CD4-positive, alpha-beta T cell treated with Interleukin-6 for 4 hours (primary cell): ENCODE measurements at places on chromosomes 7 and 10.

GRCh38 chr10:106609470-106610266 is 554.8 kb downstream of the SORCS1 start:
- no peak for DNase-seq

GRCh38 chr10:84424731-84425167 is 96.4 kb downstream of the CCSER2 start:
- peak; percentile 30 for DNase-seq

GRCh38 chr7:123719197-123719721 is 29.5 kb downstream of the WASL start:
- no peak for DNase-seq

GRCh38 chr10:128928231-128928836 is 538.7 kb upstream of the MGMT start:
- DNase-seq = no peak

GRCh38 chr7:135843214-135843613 is 94.6 kb upstream of the FAM180A start:
- no peak for DNase-seq

- no peak for DNase-seq
These were observed 77.8 kb downstream of the SHH start for GRCh38 chr7:155734445-155734809.

- no peak for DNase-seq
These were observed 514.7 kb downstream of the GRID1 start for GRCh38 chr10:85851934-85852333.

- DNase-seq = no peak
These were observed 29.0 kb downstream of the PRPF18 start for GRCh38 chr10:13615650-13616300.

GRCh38 chr7:69358163-69358821 is 240.0 kb upstream of the AUTS2 start:
- DNase-seq = no peak

GRCh38 chr7:158357898-158358821 is 229.5 kb downstream of the PTPRN2 start:
- no peak for DNase-seq

DNA sequence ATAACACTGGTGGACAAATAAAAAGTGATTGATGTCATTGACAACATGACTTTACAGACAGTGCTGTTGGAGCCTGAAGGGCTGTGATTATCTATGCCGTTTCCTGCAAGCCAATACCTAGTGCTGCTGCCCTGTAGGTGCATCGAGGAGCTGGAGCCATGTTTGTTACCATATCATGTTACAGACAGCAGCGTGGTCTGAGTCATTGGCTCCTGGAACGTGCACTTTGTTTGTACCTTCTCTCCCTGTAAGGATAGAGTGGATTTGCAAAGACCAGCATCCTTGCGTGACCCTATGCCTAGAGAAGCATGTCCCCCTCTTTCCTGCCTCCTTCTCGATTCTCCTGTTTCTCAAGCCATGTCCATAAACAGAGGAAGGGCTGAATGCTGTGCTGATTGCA is 597.2 kb downstream of the TYW1 start:
- no peak for DNase-seq

DNA sequence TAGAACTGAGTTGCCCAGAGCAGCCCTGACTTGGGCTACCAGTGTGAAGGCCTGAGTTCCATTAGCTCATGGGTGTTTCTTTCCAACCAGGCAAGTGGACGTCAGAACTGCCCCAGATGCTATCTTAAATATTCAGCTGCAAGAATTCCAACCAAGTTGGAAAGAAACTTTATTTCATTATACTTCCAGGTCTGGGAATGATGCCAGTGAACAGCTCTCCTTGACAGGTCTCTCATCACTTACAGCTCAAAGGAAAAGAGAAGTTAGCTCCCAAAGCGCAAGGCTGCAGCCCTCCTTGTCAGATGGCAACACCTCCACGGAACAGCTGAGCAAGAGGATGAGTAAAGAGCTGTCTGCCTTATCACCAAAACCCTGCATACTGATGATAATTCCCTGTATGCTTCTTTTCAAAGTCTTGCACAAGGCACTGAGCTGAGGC is 255.5 kb upstream of the AOAH start:
- no peak for DNase-seq

GRCh38 chr10:10897400-10897799 is 120.3 kb upstream of the CELF2 start:
- DNase-seq = no peak

DNA sequence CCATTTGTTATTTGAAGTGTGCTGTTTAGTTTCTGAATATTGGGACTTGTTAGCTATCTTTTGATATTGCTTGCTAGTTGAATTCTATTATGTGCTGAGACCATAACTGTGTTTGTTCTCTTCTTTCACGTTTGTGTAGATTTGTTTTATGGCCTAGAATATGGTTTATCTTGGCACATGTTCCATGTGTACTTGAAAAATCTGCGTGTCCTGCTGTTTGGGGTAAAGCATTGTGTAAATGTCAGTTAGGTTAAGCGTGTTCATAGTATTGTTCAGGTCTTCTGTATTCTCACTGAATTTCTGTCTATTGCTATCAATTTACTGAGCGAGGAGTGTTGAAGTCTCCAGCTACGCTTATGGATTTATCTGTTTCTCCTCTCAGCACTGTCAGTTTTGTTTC is 19.4 kb downstream of the MMP21 start:
- no peak for DNase-seq

GRCh38 chr10:33600381-33600780 is 265.9 kb upstream of the NRP1 start:
- no peak for DNase-seq

GRCh38 chr10:79929409-79929904 is 19.4 kb downstream of the SFTPD start:
- peak; percentile 78 for DNase-seq

DNA sequence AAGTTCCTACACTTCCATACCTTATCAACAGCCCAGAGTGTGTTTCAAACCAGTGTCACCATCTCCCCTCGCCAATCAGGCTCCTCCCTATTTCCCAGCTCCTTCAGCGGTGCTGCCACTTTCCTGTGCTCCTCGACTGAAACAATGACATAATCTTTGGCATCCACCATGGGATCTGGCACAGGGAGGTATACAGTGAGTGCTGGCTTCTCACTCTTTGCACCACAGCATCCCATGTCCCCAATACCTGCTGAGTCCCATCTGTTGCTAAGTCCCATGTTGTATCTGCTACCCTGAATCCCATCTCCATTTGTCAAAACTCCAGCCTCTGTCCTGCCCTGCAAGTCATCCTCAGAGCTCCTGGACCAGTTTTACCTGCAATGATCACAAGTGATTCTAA is 15.4 kb downstream of the PAXIP1 start:
- DNase-seq = no peak

- no peak for DNase-seq
These were observed 47.4 kb downstream of the LMBR1 start for GRCh38 chr7:156845379-156846101.

DNA sequence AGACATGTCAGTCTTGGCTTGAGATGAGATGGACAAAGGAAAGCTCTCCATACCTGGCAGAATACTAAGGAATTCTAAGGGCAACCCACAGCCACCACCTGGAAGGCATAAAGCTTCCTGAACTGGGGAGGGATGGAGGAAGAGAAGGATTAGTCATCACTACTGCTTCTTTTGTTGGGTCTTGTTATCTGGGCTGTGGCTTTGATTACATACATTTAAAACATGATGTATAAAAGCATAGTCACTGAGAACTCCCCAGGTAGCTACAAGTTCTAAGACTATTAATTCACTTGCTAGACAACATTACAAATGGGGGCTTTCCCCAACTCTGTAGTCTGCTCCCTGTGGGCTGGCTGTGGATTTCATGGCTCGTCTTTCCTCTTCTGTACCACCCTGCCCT is 58.2 kb downstream of the RBM33 start:
- DNase-seq = no peak

GRCh38 chr10:99598781-99599509 is 21.3 kb downstream of the SLC25A28 start:
- DNase-seq = no peak

GRCh38 chr7:44079331-44080021 is 2.9 kb downstream of the POLM start:
- DNase-seq = no peak
